ENCODE measurements at places on chromosomes 13 and 19.
A peak's percentile ranks its signal among the peaks of the same experiment; 100 is the strongest.

GRCh38 chr19:44112802-44113137 lies 429 bp upstream of the ZNF225 start:
- DNase-seq, result peak; percentile 12

DNA sequence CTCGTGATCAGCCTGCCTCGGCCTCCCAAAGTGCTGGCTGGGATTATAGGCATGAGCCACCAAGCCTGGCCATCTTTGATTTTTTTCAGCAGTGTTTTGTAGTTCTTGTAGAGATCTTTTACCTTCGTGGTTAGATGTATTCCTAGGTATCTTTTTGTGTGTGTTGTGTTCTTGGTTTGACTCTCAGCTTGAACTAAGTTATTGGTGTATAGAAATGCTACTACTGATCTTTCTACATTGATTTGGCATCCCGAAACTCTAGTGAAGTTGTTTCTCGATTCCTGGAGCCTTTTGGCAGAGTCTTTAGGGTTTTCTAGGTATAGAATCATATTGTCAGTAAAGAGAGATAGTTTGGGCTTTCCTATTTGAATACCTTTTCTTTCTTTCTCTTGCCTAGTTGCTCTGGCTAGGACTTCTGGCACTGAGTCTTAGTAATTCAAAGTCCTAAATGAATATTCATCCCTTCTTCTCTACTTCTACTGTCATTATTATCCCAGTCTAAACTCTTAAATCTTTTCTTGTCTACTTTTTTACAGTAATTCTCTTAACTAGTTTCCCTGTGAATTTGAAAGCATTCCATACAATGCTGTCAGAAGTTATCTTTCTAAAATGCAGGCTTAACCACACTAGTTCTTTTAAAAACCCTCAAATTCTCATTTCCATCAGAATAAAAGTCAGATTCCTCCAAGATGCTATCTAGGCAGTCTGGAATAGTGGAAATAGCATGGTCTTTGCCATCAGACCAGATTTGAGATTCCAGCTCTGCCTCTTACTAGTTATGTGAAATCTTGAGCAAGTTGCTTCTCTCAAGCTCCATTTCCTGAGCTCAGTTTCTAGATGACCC lies 7.0 kb downstream of the GPR18 start:
- DNase-seq, result no peak

- DNase-seq, result no peak
Measured at GRCh38 chr13:103965506-103966243, 899.5 kb upstream of the SLC10A2 start.

GRCh38 chr19:46718157-46718933 lies 1.4 kb upstream of the PRKD2 start:
- peak; percentile 71 for DNase-seq

- no peak for DNase-seq
Measured at GRCh38 chr13:33178209-33178840, 107.2 kb downstream of the STARD13 start.

- DNase-seq, result no peak
Measured at GRCh38 chr19:1941146-1942077, at the start of gene CSNK1G2. Gene CSNK1G2, plus strand, starts transcription at chr19:1941172. Its CDS starts 28,601 bp downstream, at chr19:1969773.

DNA sequence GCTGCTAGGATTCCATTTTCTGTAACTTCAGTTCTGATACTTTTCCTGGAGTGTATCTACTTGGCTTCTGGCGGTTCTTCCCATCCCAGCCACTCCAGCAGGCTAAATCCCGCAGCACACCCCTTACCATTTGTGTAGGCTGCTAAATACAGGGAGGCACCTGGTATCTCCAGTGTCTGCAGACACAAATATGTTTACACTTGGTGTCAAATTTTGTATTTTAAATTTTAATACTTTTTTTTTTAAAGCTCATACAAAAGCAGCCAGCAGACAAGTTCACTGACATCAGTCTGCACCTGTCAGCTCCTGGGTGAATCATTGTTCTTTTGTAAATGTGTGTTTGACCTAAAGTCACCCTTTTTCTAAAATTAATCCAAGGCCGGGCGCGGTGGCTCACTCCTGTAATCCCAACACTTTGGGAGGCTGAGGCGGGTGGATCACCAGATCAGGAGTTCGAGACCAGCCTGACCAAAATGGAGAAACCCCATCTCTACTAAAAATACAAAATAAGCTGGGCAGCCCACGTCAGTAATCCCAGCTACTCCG lies 3.4 kb upstream of the ZSCAN4 start:
- DNase-seq, result no peak

GRCh38 chr19:3821857-3822364 lies 35.7 kb upstream of the MATK start:
- peak; percentile 91 for DNase-seq

- no peak for DNase-seq
Measured at GRCh38 chr19:52142001-52142595, 2.4 kb upstream of the ZNF616 start.

DNA sequence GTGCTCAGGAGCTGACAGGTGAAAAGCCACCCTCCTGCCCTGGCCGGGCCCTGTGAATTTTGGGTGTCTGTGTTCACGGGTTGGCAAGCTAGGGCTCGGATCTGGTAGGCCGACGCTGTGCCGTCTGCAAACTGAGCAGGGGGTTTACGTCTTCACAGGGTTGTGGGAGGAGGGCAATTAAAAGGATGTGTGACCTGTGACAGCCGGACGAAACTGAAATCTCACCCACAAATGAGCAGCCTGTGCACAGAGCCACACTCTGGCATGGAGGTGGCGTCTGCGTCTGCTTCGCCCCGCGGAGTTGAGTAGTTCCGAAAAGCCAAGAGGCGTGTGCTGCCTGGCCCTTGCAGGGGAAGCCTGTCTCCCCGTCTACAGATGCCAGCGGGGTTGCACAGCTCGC lies 117.3 kb downstream of the KDM4B start:
- DNase-seq, result no peak

- no peak for DNase-seq
Measured at GRCh38 chr19:23993440-23993839, 78.8 kb downstream of the ZNF726 start.

- DNase-seq, result no peak
Measured at GRCh38 chr13:109154966-109155761, 525.8 kb downstream of the MYO16 start.

- DNase-seq, result no peak
Measured at GRCh38 chr13:74921326-74921725, 560.6 kb downstream of the TBC1D4 start.

DNA sequence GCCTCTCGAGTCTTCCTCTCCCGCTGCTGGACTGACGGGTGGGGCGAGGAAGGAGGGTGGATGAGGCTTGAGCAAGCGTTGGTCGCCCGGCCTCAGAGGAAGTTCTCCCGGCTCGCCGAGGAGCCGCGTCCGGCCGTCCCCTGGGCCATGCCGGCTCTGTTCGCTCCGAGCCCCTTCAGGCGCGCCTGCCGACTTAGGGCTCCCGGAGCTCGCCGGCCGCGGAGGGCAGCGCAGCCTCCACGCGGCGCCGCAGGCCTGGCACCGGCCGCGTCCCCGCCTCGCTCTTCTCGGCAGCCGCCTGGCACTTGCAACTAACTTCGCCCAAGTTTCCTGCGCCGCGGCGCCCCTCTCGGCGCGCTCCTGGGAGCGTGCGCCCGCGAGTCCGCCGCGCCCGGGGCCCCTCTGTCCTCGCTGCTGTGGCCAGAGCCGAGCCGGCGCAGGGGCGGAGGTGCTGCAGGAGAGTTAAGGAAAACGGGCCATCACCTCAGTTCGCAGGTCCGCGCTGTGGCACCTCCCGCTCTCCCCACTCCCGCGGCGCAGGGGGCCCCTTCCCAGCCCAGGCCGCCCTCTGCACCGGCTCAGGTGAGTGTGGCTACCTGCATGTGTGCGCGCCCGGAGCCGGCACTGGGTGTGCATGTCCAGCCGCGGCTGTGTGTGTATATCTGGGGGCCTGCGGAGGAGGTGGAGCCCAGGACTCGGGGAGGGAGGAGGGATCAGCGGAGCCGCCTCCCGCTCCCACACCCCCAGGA lies 641 bp upstream of the SOX21 start:
- DNase-seq, result peak; percentile 49

GRCh38 chr19:3512562-3513228 lies 6.6 kb downstream of the FZR1 start:
- DNase-seq, result no peak

DNA sequence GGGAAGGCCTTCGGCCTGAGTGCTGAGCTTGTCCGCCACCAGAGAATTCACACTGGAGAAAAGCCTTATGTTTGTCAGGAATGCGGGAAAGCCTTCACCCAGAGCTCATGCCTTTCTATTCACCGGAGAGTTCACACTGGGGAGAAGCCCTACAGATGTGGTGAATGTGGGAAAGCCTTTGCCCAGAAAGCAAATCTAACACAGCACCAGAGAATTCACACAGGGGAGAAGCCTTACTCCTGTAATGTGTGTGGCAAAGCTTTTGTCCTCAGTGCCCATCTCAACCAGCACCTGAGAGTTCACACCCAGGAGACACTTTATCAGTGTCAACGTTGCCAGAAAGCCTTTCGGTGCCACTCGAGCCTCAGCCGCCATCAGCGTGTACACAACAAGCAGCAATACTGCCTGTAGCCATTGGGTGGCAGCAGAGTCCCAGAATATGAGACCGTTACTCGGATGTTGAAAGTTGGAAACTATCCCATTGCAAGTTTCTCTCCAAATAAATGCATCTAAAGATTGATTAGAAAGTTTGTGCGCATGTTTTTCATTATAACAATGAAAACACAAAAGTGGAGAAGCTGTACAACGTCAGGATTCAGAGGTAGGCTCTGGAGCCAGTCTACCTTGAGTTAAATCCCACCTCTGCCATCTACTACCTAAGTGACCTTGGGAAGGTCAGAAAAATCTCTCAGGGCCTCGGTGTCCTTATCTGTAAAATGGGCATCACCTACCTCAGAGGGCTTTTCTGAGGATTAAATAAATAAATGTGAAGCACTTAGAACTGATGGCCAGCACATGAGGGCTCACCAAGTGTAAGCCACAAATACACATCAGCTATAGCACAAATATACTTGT lies 21.1 kb downstream of the ZNF473 start:
- DNase-seq, result no peak

DNA sequence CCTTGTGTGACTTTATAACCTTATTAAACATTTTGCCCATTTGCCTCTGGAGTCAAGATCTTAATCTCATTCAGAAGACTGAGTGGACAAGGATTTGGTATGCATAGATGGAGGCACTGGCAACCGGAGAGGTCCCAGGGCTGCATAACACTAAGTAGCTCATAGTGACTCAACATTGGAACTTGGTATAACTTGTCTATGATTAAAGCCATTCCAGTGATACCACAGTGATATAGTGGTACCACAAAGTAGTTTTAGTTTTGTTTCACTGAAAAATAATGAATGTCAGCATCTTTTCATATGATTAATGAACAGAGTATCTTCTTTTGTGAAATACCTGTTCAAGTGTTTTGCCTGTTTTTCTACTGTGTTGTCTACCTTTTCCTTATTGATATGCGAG lies 26.4 kb downstream of the CDK8 start:
- no peak for DNase-seq

DNA sequence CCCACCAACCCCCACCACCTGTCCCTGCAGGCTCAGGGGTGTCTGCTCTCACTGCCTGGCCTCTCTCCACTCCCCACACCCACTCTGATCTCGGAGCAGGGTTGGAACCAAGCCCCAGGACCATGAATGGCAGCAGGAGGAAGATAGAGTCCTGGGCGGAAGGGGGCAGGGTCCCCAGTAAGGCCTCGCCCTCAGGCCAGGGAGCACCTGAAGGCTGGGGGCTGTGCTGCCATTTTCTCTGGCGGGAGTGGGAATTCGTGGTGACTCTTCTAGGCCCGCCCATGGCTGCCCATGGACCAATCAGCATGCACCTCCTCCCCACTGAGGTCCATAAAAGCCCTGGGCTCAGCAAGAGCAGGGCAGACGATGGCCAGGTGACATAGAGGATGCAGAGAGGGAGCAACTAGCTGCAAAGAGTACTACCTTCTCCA lies 25.0 kb downstream of the KBTBD6 start:
- DNase-seq, result no peak

GRCh38 chr19:2123682-2124387 lies 27.1 kb downstream of the IZUMO4 start:
- DNase-seq, result no peak

DNA sequence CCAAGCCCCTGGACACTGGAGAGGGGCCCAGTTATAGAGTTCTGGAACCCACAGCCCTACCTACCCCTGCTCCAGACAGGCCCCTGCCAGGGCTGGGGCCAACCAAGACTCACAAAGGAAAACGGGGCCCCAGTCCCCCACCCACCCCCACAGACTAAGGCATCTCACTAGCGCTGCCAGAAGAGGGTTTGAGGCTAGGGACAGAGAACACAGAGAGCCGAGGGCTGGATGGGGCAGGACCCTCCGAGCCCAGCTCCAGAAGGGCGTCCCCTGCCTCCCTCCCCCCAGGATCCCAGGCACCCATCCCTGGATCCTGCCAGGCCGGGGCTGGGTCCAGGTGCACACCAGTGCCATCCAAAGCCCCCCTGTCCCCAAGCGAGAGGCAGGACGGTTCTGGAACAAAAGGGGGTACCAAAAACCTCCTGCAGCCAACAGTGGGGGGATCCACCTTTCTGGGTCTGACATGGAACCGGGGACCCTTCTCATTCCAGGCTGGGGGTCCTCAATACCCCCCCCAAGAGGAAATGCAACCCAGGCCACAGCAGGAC lies 4.4 kb upstream of the REXO1 start:
- DNase-seq, result no peak

GRCh38 chr13:69551193-69551592 lies 556.4 kb upstream of the ATXN8OS start:
- DNase-seq, result no peak

DNA sequence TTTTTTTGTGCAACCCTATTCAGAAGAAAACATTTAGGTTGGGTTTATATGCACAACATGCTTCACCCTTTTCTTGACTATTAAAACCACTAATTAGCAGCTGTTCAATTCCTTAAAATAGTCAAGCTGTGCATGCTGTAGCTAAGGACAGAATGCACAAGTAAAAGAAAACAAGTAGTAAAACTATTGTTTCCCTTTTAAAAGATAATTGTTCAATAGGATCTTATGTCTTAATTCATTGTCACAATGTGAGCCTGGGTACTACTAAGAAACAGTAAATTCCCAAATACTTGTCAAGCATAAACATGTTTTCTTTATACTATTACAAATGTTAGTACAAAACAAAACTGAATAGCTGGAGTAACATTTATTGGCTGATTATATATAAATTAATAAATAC lies 32.6 kb upstream of the MIR17HG start:
- DNase-seq, result no peak

- DNase-seq, result no peak
Measured at GRCh38 chr13:67769987-67770341, 539.8 kb upstream of the PCDH9 start.

DNA sequence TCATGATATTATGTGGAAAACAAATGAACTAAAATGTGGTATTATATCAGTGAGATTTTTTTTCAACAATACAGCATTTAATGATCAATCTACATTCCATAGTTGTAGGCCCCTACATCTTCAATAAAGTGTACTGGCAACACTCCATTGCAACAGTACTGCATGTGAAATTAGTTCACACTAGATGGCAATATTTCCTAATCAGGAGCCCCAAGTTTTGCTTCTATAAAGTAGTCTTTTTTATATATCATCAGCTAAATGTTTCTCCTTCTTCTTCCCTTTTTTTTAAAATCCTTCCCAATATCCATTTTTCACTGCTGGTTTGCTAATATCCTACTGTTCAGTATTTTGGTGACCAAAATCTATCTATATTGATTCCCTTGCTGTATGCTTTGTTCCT lies 528.3 kb upstream of the ATXN8OS start:
- peak; percentile 10 for DNase-seq

- DNase-seq, result no peak
Measured at GRCh38 chr19:41616792-41617621, 9.9 kb downstream of the CEACAM4 start.

- DNase-seq, result peak; percentile 77
Measured at GRCh38 chr13:30464496-30465342, 1.0 kb downstream of the HMGB1 start.
